ENCODE measurements at places on chromosomes 2 and 18. TPM values are rescaled to one million over a fixed set of nuclear protein-coding genes. Genes with fewer than 3 reads are reported as not detected.

GRCh38 chr2:98775146-98775986 is 44.4 kb upstream of the MGAT4A start:
- peaks cover 7% of the 10 kb centered on the region for H3K4me1 ChIP-seq
- no peaks in the 10 kb centered on the region for H3K36me3 ChIP-seq
- no peak for DNase-seq
- no peak overlapping the region for H3K4me3 ChIP-seq
- H3K27ac ChIP-seq: peak overlapping the region; percentile 85

DNA sequence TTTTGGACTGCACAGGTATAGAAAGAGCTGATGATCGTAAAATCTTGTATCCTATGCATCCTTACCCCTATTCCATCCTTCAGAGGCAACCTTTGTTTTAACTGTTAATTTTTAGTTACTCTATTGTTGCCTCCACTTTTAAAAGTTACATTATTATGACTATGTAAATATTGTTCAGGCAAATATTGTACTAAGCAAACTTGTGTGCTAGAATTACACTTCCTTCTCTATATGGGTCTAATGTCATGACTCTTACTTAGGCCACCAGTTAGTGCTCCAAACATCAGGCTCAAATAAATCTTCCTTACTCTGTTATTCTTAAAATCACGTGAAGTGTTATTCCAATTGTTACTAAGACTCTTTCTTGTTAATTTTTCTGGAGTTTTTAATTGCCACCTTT is 47.4 kb upstream of the EMILIN2 start:
- no peak overlapping the region for H3K27ac ChIP-seq
- no peaks in the 10 kb centered on the region for H3K27me3 ChIP-seq
- H3K4me3 ChIP-seq: no peak overlapping the region

ZSWIM2 gene
- total RNA-seq: not detected

FAM124B gene
- total RNA-seq: not detected

Measured in body of pancreas (tissue), 4 donors.